ENCODE measurements at places on chromosomes 13 and 19.

DNA sequence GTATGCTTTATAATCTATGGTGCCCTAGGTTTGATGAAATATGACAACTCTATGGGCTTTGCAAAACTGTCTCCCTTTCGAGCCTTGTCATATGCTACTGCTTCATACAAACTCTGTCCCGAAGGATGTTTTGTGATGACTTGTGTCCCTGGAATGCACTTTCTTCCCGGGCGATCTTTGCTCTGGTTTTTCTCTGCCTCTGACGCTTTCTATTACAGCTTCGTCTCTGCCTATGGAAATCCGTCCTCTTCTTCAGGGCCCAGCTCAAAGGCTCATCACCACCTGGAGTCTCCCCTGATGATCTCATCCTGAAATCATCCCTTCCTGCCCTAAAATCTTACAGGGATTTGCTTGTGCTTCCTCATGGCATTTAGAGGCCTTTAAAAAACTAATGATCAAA is 191.5 kb upstream of the KL start:
- DNase-seq: no peak

DNA sequence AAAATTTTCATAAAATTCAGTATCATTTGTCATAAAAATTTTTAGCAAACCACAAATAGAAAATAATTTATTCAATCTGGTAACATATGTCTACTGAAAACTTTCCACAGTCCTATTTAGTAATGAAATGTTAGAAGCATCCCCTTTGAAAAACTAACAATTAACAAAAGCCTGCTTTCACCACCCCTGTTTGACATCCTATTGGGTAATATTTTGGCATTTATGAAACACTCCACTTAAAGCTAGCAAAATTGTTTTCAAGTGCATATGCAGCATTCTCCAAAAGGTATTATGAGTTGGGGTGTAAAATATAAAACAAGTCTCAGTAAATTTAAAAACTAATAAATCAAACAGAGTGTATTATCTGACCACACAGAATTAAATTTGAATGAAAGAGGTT is 189.4 kb downstream of the NBEA start:
- no peak for DNase-seq

- no peak for DNase-seq
Observed at GRCh38 chr19:3914199-3914598, 18.7 kb upstream of the NMRK2 start.

DNA sequence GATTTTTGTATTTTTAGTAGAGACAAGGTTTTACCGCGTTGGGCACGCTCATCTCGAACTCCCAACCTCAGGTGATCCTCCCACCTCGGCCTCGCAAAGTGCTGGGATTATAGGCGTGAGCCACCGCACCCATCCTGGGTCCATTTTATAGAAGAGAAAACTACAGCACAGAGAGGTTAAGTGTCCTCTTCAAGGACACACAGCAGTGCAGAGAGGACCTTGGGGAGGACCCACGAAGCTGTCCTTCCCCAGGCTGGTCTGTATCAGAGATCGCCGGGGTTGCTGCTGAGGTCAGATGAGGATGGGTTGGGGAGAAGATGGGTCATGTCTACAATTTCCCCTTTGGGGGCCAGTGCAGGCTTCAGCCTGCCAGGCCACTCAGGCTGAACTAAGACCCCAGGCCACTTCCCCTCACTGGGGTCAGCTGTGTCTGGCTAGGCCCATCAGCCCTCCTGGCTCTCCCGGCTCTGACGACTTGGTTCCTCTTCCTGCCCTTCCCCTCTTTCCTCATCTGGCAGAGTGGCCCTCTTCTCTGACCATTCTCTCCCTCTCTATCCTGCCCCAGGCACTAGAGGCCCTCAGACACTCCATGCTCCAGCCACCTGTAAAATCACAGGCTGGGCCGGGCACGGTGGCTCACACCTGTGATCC is 9.6 kb downstream of the MYO1F start:
- no peak for DNase-seq

DNA sequence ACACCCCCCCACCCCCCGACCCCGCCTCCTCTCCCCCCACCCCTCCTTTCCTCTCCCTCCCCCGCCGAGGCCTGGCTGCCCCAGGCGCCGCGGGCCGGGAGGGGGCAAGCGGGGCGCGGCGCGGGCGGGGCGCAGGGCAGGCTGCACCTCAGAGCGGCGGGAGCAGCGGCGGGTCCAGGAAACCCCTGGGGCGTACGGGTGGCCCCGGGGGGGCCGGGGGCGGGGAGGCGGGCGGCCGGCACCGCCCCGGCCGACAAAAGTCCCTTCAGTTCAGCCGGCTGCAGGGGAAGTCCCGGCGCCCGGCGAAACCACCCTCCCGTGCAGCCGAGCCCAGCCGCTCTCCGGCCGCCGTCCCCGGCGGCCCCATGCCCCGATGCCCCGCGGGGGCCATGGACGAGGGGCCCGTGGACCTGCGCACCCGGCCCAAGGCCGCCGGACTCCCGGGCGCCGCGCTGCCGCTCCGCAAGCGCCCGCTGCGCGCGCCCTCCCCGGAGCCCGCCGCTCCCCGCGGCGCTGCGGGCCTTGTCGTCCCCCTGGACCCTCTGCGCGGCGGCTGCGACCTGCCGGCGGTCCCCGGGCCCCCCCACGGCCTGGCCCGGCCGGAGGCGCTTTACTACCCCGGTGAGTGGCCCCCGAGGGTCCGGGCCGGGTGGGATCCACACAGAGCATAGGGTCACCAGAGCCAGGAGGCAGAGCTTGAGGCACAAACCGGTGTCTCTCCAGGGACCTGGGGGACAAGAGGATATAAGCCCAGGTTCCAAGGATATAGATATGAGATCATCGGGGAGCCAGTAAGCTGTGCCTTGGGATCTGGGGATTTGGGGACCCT is at the start of gene BCL3:
BCL3 (plus strand) TSS at position 283 of the 829 bp plus-strand sequence; CDS start at position 366, 83 bp downstream.
- peak; percentile 59 for DNase-seq

- DNase-seq: no peak
Observed at GRCh38 chr13:78145276-78145675, 226.6 kb upstream of the EDNRB start.

GRCh38 chr13:104954210-104954609 is 1581.3 kb downstream of the EFNB2 start:
- no peak for DNase-seq
